ENCODE measurements at places on chromosomes 11 and 22.

DNA sequence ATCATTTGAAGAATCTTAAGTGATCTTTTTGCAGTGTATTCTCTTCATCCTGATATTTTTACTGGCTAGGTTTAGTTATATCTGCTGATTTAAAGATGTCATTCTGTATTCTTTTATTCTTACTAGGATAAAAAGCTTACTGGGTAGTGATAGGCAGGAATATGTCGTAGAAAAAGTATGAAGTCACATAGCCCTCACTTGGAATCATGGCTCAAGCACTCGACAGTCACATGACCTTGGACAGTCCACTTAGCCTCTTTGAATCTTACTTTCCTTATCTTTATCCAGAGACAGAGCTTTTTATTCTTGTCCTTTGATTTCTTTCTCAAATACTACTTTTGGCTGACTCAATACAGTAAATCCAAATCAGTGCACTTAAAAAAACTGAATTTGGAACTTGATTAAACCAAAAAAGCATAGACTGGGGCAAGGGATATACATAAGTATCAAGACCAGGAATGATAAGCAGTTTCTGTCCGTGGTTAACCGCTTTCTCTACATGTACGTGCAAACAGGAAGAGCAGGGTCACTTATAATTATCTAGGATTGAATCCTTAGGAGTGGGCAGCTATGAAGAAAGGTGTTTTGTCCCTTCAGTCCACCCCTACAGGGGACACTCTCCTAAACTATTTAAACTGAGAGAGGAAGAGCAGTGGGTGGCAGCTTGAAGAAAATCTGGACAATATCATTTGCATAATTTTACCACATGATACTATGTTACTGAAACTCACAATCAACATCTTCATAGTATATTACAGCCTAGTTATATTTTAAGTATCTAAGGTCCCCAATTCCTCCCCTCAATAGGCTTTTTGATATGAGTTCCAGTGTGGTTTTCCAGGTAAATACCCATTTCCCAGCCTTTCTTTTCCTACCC lies 8.0 kb downstream of the MMP7 start:
- H3K27ac ChIP-seq, result no peak overlapping the region
- H3K4me1 ChIP-seq, result peaks cover 11% of the 10 kb centered on the region
- H3K36me3 ChIP-seq, result no peaks in the 10 kb centered on the region
- DNase-seq, result no peak
- H3K27me3 ChIP-seq, result peaks cover 32% of the 10 kb centered on the region

DNA sequence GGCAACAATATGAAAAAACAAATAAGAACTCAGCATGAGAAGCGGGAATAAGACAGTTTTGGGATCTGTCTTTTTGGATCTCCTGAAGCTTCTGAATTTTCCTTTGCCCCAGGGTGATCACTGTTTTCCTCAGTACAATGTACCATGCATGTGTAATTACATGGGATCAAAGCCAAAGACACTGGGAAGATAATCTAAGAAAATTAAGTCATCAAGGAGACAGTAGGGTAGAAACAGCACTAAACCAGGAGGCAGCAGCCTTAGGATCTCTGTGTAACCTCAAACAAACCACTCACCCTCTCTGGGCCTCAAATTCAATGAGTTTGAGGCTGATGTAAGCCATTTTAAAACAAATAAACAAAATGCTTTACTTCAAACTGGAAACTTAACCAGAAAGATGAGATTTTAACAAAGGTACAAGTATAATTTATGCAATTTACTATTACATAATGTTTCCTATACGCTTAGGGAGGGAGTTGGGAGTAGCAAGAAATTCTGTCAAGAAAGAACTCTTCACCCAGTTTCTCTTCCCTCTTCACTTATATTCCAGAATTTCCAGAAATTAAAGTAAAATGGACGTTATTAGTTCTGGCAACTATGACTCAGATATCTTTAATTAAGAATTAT lies 77.0 kb downstream of the RAB30 start:
- peak overlapping the region; percentile 52 for H3K27ac ChIP-seq
- H3K4me1 ChIP-seq, result peaks cover 67% of the 10 kb centered on the region
- DNase-seq, result no peak
- H3K36me3 ChIP-seq, result peaks cover 46% of the 10 kb centered on the region
- H3K4me3 ChIP-seq, result no peak overlapping the region

DNA sequence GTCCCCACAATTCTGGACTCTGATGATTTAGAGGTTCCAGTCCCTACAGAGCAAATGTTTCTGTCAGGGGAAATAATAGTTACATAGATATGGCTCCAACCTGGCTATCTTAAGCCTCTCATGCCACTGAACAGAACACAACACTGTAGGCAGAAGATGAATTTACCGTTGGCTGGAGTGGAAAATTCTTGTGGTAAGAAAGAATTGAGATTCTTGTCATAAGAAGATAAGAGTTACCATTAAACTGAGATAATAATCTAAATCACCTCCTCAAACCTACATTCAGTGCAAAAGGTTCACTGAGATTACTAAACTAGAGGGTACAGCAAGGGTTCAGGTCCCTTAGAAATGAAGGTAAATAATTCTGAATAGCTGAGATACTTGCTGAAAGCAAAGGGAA lies 10.1 kb upstream of the NAALAD2 start:
- H3K36me3 ChIP-seq, result no peaks in the 10 kb centered on the region
- H3K4me3 ChIP-seq, result no peak overlapping the region
- DNase-seq, result no peak
- peaks cover 1% of the 10 kb centered on the region for H3K4me1 ChIP-seq
- no peak overlapping the region for H3K27ac ChIP-seq
- H3K27me3 ChIP-seq, result peaks cover 1% of the 10 kb centered on the region

DNA sequence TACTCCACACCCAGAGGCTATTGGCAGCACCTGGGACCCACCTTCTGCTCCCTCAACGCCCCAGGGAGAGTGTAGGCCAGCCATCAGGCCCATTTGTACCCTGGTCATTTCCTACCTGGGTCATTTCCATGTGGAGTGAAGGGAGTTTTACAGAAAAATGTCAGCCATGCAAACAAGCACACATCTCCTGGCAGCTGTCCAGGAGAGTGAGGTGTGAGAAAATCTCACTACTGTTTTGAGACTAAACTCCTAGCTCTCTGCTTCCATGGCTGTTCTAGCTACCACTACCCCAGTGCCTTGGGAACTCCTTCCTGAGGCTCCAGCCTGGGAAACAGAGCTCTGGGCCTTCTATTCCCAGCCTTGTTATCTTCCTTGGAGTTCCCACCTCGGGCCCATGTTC lies 2.8 kb upstream of the TMPRSS13 start:
- H3K4me1 ChIP-seq, result peaks cover 62% of the 10 kb centered on the region
- H3K27ac ChIP-seq, result peak overlapping the region; percentile 81
- H3K27me3 ChIP-seq, result no peaks in the 10 kb centered on the region
- no peak overlapping the region for H3K4me3 ChIP-seq
- no peaks in the 10 kb centered on the region for H3K36me3 ChIP-seq

- H3K4me1 ChIP-seq, result no peaks in the 10 kb centered on the region
- no peak overlapping the region for H3K27ac ChIP-seq
- DNase-seq, result no peak
- H3K27me3 ChIP-seq, result no peaks in the 10 kb centered on the region
Observed at GRCh38 chr11:24356501-24356900, 140.4 kb upstream of the LUZP2 start.

DNA sequence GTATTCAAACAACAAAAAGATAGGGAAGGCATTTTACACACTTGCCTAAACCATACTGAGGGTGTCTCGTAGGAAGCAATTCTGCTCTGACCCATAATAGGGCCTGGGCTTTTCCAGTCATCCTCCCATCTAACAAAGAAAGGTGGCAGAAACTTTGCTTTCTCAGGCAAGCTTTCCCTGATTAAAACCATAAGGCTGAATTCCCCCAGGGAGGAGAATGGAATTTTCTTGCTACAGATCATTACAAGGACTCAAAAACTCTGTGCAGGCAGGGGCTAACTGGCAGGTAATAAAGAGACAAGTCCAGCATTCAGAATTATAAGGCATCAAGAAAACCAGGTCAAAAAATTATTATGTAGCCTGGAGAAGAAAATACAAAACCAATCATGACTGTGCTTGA lies 90.4 kb downstream of the RBFOX2 start:
- H3K4me1 ChIP-seq, result no peaks in the 10 kb centered on the region
- no peak for DNase-seq
- peaks cover 17% of the 10 kb centered on the region for H3K27me3 ChIP-seq
- H3K27ac ChIP-seq, result no peak overlapping the region

- H3K4me1 ChIP-seq, result no peaks in the 10 kb centered on the region
- no peaks in the 10 kb centered on the region for H3K36me3 ChIP-seq
- no peak overlapping the region for H3K27ac ChIP-seq
- DNase-seq, result no peak
- H3K27me3 ChIP-seq, result peaks cover 5% of the 10 kb centered on the region
Observed at GRCh38 chr11:12991426-12991825, 17.7 kb upstream of the RASSF10 start.

DNA sequence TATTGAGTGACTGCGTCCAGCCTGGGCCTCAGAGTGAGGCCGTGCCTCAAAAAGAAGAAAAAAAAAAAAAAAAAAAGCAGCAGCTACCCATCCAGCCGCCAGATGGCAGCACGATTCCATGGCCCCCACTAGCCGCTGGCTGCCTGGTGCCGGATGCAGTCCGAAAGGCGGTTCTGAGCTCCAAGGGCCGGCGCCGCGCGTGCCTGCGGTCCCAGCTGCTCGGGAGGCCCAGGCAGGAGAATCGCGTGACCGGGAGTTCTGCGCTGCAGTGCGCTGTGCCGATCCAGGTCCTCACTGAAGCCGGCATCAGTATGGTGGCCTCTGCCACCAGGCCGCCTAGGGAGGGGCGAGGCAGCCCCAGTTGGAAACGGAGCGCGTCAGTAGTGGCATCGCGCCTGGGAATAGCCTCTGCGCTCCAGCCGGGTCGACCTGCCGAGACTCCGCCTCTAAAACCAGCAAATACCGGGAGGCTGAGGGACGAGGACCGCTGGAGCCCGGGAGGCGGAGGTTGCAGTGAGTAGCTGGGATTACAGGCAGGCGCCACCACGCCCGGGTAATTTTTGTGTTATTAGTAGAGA lies 19.3 kb downstream of the SCARF2 start:
- no peak overlapping the region for H3K4me3 ChIP-seq
- H3K4me1 ChIP-seq, result no peaks in the 10 kb centered on the region
- DNase-seq, result peak; percentile 70

- no peak overlapping the region for H3K27ac ChIP-seq
- H3K4me3 ChIP-seq, result no peak overlapping the region
- no peaks in the 10 kb centered on the region for H3K36me3 ChIP-seq
- no peak for DNase-seq
- peaks cover 32% of the 10 kb centered on the region for H3K27me3 ChIP-seq
Observed at GRCh38 chr11:128957202-128957482, 14.5 kb upstream of the TP53AIP1 start.

- peak; percentile 18 for DNase-seq
- peaks cover 66% of the 10 kb centered on the region for H3K4me1 ChIP-seq
- peak overlapping the region; percentile 94 for H3K27ac ChIP-seq
- H3K27me3 ChIP-seq, result no peaks in the 10 kb centered on the region
- H3K36me3 ChIP-seq, result peaks cover 54% of the 10 kb centered on the region
- H3K4me3 ChIP-seq, result peak overlapping the region; percentile 54
Observed at GRCh38 chr22:20550851-20551744, 43.7 kb downstream of the MED15 start.

DNA sequence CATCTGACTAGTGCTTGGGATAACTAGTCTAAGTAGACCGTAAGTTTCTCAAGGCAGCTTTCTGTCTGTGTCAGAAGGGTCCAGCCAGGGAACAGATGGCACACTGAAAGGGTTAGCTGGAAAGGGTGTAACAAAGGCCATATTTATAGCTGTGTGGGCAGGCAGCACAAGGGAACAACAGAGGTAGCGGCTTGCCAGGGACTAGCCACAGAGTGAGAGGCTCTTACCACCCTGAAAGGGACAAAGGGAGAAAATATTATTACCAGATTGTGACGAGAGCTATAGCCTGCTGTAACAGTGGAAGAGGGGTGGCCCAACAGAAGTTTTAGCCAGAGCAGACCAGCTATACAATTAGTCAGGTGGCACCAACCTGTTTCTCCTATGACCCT lies 129.4 kb downstream of the CCDC34 start:
- H3K27ac ChIP-seq, result no peak overlapping the region
- no peaks in the 10 kb centered on the region for H3K4me1 ChIP-seq
- no peaks in the 10 kb centered on the region for H3K36me3 ChIP-seq
- no peak overlapping the region for H3K4me3 ChIP-seq

- H3K4me3 ChIP-seq, result no peak overlapping the region
- no peaks in the 10 kb centered on the region for H3K36me3 ChIP-seq
- no peaks in the 10 kb centered on the region for H3K4me1 ChIP-seq
- no peak for DNase-seq
Observed at GRCh38 chr11:101498891-101499290, 84.9 kb downstream of the TRPC6 start.

- H3K36me3 ChIP-seq, result no peaks in the 10 kb centered on the region
- no peak for DNase-seq
- H3K27me3 ChIP-seq, result no peaks in the 10 kb centered on the region
- no peak overlapping the region for H3K4me3 ChIP-seq
Observed at GRCh38 chr11:116112087-116112935, 608.1 kb upstream of the CADM1 start.

DNA sequence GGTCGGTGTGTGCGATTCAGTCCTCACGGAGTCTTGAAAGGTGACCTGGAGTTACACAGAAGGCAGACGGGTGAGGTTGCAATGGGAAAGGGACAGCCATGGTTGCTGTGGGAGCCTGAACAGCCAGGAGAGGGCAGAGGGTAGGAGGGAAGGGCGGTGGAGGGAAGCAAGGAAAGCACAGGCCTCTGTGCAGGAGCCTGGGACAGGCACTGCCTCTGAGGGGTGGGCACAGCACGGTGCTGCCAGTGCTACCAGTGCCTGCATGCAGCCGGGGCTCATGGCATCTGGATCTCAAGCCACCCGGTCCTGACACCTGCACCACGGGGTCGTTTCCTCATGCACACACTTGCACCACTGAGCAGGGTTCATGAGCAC lies 401.0 kb downstream of the TBC1D22A start:
- DNase-seq, result no peak
- no peaks in the 10 kb centered on the region for H3K4me1 ChIP-seq
- no peak overlapping the region for H3K27ac ChIP-seq
- no peaks in the 10 kb centered on the region for H3K27me3 ChIP-seq
- no peaks in the 10 kb centered on the region for H3K36me3 ChIP-seq

DNA sequence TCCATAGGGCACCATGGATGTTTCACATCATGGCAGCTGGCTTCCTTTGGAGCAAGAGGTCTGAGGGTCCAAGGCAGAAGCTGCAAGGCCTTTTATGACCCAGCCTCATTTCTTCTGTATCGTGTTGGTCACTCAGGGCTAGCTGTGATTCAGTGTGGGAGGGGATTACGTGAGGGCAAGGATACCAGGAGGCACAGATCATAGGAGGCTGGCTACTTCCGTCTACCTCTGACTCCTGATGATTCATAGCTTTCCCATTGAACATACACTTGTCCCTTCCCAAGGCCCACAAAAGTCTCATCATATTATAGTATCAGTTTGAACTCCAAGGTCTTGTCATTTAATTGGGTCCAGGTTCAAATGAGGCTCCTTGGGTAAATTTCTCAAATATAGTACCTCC lies 135.3 kb upstream of the ZBED5 start:
- H3K27ac ChIP-seq, result no peak overlapping the region
- no peaks in the 10 kb centered on the region for H3K4me1 ChIP-seq
- no peak for DNase-seq
- H3K4me3 ChIP-seq, result no peak overlapping the region
- H3K27me3 ChIP-seq, result peaks cover 19% of the 10 kb centered on the region

GRCh38 chr11:35761899-35762298 lies 99.3 kb downstream of the TRIM44 start:
- H3K27ac ChIP-seq, result no peak overlapping the region
- no peaks in the 10 kb centered on the region for H3K4me1 ChIP-seq
- H3K4me3 ChIP-seq, result no peak overlapping the region
- no peaks in the 10 kb centered on the region for H3K36me3 ChIP-seq

GRCh38 chr11:72271980-72272379 lies 28.0 kb upstream of the PHOX2A start:
- peaks cover 10% of the 10 kb centered on the region for H3K4me1 ChIP-seq
- H3K36me3 ChIP-seq, result no peaks in the 10 kb centered on the region
- no peak overlapping the region for H3K4me3 ChIP-seq
- H3K27ac ChIP-seq, result no peak overlapping the region

- H3K4me3 ChIP-seq, result no peak overlapping the region
- DNase-seq, result no peak
- peaks cover 7% of the 10 kb centered on the region for H3K4me1 ChIP-seq
- peak overlapping the region; percentile 20 for H3K27ac ChIP-seq
- peaks cover 14% of the 10 kb centered on the region for H3K36me3 ChIP-seq
Observed at GRCh38 chr11:8671193-8671612, 11.3 kb downstream of the TRIM66 start.

Data from activated T-helper 2 cell treated with anti-CD3 and anti-CD28 coated beads, Interferon-gamma antibody, Interleukin-2, Interleukin-4, amounts not matched to agents 10 μg/mL and 5 μg/mL and 100 μg/mL, durations not matched to agents 14 hours and 24 hours and 36 hours (primary cell).